ENCODE measurements at places on chromosomes 1 and 21. TPM values are rescaled to one million over a fixed set of nuclear protein-coding genes. Genes with fewer than 3 reads are reported as not detected.

GRCh38 chr1:21220815-21221214 lies 44.1 kb upstream of the EIF4G3 start:
- DNase-seq, result no peak

GRCh38 chr1:35718492-35719336 lies at the start of gene C1orf216:
TSS of gene C1orf216 (minus strand) at chr1:35718884. CDS start at chr1:35716321, 2,563 bp downstream.
- DNase-seq, result peak; percentile 76

GRCh38 chr1:46830665-46831322 lies 31.9 kb downstream of the CYP4B1 start:
- DNase-seq, result no peak

GRCh38 chr21:34743831-34744230 lies 75.0 kb downstream of the CLIC6 start:
- no peak for DNase-seq

- DNase-seq, result no peak
Measured at GRCh38 chr1:11648039-11648438, 6.2 kb downstream of the FBXO2 start.

GRCh38 chr21:39004634-39005501 lies 178.4 kb downstream of the PSMG1 start:
- peak; percentile 24 for DNase-seq

DNA sequence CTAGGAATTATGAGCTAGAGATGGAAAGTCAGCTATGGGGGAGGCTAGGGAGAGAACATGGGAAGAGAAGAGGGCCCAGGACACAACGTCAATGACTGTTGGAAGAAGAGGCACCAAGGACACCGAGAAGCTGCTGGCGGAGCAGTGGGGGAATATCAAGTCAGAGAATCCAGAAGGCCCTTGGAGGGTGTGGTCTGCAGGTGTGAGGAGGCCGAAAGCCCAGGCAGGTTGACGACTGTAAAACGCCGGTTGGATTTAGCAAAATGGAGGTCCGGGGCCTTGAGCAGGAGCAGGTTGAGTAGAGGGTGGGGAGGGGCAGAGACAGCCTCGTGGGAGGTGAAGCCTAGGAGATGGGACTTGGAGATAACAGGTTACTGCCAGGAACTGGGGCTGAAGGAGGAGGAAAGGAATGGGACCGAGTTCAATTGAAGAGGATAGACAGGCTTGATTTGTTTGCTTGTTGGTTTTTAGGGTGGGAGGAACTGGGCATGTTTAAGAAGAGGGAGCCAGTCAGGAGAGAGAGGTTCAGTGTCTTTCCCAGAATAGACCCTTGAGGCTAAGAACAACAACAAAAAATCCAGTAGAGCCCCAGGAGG lies 35.1 kb downstream of the EDN2 start:
- no peak for DNase-seq

GRCh38 chr1:208268541-208269337 lies 24.6 kb upstream of the PLXNA2 start:
- DNase-seq, result no peak

- no peak for DNase-seq
Measured at GRCh38 chr1:162561616-162562469, at the start of gene UAP1. TSS of gene UAP1 (plus strand) at chr1:162561722. CDS start at chr1:162566069, 4,347 bp downstream.

- peak; percentile 42 for DNase-seq
Measured at GRCh38 chr1:60978421-60979357, 103.7 kb upstream of the NFIA start.

GRCh38 chr21:18913914-18914313 lies 510.3 kb upstream of the TMPRSS15 start:
- DNase-seq, result no peak

DNA sequence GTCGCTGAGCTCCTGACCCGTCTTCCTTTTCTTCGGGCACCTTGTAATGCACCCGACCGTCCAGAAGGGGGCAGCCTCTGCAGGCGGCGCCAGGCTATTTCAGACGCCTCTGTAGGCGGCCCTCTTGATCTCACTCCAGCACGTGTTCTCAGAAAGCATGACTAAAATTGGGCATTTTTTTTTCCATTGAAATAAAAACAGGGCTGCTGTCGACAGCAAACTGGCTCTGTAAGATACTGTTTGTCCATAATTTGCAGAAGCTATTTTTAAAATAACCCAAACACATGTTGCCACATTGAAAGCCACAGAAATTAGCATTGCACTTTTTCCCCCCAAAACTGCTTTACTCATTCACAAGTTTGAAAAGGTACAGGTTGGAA lies 78.0 kb downstream of the STUM start:
- DNase-seq, result peak; percentile 83

Gene GUCA2B
- total RNA-seq, result not detected

Gene HPCAL4
- 0.55 TPM for total RNA-seq

Gene IL22RA1
- total RNA-seq, result not detected

Gene NPPA
- not detected for total RNA-seq

Gene IQCC
- 6.1 TPM for total RNA-seq

Gene SLAMF8
- 0.73 TPM for total RNA-seq

Gene LINGO4
- total RNA-seq, result 0.16 TPM

Data from activated CD8-positive, alpha-beta T cell treated with anti-CD3 and anti-CD28 coated beads, Interleukin-2, amount 10 ng/mL, durations not matched to agents 7 days and 5 days (primary cell).